ENCODE measurements at places on chromosomes 11 and 22.

DNA sequence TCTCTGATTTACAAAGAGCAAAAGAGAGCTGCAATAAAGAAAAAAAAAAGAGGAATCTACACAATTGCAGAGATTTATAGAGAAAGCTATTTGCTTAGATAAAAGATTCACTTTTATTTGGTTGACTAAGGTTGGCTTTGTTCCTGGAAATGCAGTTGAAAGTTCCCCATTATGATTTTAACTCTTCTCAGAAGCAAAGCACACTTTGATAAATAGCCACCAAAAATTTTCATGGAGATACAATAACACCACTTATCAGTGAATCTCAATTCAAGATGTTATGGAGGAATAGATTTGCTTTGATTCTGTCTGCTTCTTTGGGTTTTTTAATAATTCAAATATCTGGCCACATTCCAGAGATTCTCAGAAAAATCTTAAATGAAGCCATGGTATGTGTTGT is 88.5 kb upstream of the ANO3 start:
- DNase-seq: no peak

DNA sequence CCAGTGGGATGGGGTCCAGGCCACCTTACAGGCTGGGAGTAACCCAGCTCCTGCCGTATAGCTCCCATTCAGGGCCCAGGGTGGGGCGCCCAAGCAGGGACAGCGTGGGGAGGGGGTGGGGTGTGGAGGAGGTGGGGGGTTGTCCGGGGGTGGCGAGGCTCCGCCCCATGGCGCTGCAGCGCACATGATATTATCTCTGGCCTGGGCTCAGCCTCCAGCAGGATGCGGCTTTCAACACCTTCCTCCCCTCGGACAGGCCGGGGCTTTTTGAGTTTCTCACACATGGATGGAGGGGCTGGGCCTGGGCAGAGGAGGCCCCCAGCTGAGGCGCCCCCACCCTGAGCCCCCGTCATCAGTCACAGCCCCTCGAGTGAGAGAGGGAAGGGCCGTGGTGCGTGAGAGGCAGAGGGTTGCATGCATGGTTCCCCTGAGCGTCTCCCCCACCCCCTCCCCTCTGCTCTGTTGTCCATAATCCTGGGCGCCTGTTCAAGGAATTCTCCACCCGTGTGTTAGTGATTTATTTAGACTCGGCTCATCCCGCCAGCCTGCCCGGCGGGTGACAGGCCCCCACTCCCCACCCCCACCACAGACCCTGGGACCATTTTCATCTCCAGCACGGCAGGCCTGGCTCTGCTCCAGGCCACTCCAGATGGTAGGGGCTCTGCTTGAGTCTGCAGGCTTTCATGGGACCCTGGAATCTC is 44.9 kb downstream of the WNT11 start:
- DNase-seq: peak; percentile 47

DNA sequence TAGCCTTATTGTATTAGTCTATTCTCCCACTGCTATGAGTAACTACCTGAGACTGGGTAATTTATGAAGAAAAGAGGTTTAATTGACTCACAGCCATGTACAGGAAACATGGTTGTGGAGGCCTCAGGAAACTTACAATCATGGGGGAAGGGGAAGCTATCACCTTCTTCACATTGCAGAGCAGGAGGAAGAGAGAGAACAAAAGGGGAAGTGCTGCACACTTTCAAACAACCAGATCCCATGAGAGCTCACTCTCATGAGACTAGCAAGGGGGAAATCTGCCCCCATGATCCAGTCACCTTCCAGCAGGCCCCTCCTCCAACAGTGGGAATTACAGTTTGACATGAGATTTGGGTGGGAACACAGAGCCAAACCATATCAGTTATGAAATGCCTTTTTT is 179.4 kb downstream of the ARHGAP42 start:
- no peak for DNase-seq

DNA sequence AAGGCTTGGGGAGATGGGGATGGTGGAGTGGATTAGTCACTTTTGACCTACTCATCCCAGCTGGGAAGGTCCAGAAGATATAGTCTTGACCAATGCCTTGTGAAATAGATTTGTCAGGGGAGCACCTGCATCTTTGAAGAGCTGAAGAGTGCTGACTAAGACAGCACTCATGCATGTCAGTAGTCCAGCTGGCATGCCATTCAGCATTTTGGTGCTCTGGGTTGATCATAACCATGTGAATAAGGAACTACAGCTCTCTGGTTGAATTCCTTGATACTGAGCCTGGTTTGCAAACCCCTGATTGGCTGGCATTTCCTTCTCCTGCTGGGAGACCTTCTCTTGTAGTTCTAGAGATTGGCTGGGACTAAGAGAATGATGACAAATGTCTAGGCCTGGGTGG is 106.8 kb upstream of the ALX4 start:
- no peak for DNase-seq

DNA sequence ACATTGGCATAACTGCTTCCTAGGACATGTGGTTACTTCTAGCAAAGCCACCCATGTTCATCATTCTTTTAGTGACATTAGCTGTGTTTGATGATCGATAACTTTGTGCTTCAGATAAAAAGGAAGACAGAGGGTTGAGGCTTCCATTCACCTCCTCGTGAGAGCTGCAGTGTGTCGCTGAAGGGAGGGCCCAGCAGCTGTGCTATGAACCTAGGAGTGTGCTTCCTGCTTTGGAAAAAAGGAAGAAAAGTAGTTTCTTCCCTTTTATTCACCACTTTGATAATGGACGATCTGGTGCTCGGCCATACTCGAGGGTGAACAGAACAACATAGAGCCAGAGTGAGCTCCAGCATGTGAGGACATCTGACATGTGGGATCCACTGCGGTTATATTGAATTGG is 6.1 kb upstream of the RFPL2 start:
- DNase-seq: no peak

GRCh38 chr11:134487696-134488095 is 75.7 kb upstream of the B3GAT1 start:
- DNase-seq: no peak

- DNase-seq: no peak
These were observed 24.2 kb downstream of the RTN3 start for GRCh38 chr11:63705526-63705925.

DNA sequence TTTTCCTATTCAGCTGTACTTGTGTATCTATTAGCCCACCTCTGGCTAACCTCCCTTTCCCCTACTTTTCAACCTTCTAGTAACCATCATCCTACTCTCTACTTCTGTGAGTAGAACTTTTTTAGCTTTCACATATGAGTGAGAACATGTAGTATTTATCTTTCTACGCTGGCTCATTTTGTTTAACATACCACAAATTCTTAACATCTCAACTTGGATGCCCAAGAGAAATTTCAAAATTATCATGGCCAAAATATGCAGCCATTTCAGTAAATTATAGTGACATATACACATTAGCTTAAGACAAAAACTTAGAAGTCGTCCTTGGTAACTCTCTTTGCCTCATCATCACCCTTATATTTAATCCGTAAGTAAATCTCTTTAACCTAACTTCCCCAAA is 34.7 kb downstream of the LUZP2 start:
- no peak for DNase-seq

DNA sequence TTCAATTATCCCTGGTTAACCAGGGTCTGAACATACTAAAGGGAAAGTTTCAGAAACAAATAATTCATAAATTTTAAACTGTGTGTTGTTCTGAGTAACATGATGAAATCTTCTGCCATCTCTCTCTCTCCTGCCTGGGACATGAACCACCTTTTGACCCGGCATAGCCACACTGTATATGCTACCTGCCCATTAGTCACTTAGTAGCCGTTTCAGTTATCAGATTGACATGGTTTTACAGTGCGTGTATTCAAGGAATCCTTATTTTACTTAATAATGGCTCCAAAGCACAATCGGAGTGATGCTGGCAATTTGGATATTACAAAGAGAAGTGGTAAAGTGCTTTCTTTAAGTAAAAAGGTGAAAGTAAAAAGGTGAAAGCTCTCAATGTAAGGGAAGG is 227.1 kb upstream of the CCDC179 start:
- no peak for DNase-seq

DNA sequence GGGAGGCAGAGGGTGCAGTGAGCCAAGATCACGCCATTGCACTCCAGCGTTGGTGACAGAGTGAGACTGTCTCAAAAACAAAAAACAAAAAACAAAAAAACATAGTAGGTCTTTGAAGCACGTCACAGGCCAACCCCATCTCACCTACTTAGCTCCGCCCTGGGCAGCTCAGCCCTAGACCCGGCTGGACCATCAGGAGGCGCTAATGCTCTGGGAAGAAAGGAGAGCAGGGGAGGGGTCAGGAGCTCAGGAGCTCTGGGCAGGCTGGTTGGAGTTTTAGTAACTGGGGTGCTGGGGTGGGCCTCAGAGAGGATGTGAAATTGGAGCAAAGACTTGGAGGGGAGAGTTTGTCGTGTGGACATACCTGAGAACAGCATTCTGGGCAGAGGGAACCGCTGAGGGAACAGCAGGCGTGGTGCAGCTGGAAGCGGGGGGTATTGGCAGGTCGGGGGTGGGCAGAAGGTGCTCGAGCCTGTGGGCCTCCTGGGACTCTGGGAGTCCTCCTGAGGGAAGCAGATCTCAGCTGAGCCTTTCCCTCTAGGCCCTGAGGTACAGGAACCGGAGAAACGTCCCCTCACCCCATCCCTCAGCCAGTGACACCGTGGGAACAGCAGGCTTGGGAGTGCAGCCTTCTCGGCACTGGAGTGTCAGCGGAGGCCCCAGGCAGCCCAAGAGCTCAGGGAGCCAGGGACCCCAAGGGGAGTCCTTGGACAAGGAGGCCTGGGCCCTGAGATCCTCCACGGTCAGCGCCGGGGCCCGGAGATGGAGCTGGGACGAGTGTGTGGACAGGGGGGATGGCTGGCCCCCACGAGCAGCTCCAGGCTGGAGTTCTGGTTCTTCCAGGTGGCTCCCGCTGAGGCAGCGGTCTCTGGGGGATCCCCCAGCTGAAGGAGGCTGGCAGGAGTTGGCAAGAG is 2.2 kb upstream of the RPS6KA4 start:
- peak; percentile 92 for DNase-seq
